ENCODE measurements at places on chromosomes 7 and 10.

GRCh38 chr7:107387573-107388219, 82.2 kb upstream of the GPR22 start:
- no peak for DNase-seq

DNA sequence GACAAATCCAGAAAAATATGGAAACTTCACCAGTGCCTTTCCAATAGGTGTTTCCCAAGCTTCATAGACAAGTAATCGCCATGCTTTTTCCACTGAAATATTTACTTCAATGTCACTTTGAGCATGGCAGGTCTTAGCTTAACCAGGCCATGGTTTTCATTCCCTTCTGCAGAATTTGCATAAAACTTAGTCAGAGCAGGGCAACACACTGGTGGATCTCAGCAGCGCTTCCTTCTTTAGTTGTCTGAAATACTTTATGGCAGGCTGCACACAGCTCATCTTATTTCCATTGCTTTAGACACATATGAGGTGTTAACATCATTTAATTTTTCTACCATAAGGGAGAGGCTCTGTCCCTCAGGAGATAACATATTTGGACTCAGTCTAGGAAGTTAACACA, 102.9 kb upstream of the AHR start:
- no peak for DNase-seq

GRCh38 chr10:132563485-132564248, 26.1 kb downstream of the INPP5A start:
- DNase-seq: no peak

DNA sequence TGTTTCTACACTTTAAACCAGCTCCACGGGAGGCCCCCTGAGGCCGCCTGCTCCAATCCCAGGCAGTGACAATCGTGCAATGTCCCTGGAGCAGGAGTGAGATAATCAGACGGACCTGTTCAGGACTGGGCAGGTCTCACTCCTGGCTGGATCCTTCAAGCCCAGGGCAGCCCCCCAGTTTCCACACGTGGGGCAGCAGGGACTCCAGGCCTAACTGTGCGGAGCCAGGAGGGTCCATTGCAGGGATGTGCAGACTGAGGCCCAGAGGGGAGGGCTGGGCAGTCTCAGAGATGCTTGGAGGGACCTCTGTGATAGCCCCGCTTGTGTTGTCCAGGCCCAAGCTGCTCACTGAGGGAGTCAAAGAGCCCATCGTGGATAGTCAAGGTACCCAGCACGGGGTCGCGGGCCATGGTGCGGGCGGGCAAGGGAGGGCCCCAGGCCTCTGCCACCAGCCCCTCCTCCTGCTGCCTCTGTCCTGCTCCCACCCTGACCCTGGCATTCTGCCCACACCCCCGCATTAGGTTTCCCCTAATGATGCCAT, 110.5 kb upstream of the KCTD7 start:
- no peak for DNase-seq

DNA sequence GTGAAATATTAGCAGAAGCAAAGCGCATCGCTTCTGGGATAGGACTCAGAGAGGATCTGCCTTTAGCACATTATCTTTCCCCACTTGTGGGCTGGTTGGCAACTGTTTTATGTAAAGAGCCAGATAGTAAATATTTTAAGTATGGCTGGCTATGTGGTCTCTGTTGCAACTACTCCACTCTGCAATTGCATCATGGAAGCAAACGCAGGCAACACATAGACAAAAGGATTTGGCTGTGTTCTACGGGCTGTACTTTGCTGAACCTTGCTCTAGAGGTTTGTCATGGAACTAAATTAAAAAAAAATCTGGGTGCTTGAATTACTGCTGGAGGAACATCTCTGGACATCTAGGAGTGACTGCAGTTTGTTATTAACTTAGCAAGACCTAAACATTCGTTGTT, 307.8 kb upstream of the TPK1 start:
- DNase-seq: no peak

GRCh38 chr7:151062399-151063211, 3.2 kb downstream of the SLC4A2 start:
- DNase-seq: peak; percentile 53

DNA sequence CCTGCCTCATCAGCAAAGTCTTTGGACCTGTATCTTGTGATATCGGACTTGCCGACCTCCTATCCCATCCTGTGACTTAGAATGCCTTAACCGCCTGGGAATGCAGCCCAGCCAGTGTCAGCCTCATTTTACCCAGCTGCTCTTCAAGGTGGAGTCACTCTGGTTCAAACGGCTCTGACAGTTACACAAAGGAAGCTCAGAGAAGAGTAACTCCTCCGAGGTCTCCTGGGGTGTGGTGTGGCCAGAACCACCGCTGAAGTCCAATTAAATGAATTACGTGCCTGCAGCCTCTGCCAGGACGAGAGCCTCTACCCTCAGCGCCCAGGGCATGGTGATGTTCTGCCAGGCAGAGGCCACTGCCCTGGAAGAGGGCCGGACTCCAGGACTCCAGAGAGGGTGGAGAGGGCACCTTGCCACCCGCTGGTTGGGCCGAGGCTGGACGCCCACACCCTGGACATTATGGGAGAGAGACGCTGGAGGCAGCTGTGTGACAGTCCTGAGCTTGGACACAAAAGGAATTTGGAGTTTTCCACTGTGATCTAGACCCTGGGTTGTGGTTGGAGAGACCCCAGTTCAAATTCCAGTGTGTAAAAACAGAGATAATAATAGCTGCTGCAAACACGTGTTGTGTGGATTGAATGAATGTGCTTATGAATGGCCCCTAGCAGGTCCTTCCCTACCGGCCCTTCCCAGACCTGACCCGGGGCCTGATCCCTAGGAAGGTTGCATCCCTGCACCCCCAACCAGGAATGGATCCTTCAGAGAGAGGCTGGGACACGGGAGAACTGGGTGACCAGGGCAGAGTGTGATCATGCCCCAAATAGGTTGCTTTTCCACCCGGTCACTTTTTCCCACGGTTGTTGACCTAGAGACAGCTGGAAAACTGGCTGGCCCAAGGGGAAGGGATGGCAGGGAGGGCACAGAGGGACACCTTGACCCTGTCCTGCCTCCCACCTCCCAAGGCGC, 37.8 kb upstream of the FZD9 start:
- no peak for DNase-seq

- DNase-seq: no peak
Observed at GRCh38 chr10:44435196-44435595, 50.3 kb upstream of the CXCL12 start.

DNA sequence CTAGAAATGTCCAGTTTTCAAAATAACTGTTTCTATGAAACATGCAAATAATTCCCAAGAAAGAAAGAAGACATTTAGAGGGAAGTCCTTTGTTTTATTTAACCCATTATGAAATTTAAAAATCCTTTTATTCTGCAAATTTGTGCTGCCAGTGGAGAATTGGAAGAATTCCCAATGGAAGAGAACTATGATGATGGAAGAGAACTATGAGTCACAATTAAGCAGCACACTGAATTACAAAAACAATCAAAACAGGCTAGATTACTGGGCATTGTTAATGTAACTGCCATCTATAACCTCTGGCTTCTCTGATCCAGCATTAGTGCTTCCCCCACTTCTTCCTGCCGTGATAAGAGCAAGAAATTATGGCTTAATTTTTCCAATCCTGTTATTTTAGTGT, 126.2 kb upstream of the FEZF1 start:
- DNase-seq: no peak

Data from neural crest cell (in vitro differentiated cells).